ENCODE measurements at places on chromosomes 11 and 22.
A peak's percentile ranks its signal among the peaks of the same experiment; 100 is the strongest.

- DNase-seq, result no peak
These were observed 14.6 kb downstream of the MRGPRF start for GRCh38 chr11:68998390-68998911.

DNA sequence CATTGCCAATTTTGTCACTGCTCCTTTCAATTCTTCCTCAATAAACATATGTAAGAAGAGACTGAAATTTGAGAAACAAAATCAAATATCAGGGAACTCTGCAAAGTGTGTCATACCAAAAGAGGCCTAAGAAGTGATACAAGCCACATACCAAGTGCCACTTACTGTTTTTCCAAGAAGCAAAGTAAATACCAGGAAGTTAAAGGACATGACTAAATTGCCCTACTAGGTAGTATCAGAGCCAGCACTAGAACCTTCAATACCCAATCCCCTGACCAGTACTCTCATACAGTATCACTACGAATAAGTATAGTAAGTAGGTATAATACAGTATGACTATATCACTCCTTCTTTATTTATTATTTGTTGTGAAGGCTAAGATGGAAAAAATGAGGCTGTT, 13.6 kb downstream of the MAML2 start:
- DNase-seq, result no peak

- no peak for DNase-seq
These were observed 54.1 kb downstream of the MAML2 start for GRCh38 chr11:96288915-96289314.

GRCh38 chr22:37077802-37078448, 26.4 kb downstream of the KCTD17 start:
- DNase-seq, result peak; percentile 87

- DNase-seq, result no peak
These were observed 69.3 kb upstream of the TNRC6B start for GRCh38 chr22:40108396-40108795.

DNA sequence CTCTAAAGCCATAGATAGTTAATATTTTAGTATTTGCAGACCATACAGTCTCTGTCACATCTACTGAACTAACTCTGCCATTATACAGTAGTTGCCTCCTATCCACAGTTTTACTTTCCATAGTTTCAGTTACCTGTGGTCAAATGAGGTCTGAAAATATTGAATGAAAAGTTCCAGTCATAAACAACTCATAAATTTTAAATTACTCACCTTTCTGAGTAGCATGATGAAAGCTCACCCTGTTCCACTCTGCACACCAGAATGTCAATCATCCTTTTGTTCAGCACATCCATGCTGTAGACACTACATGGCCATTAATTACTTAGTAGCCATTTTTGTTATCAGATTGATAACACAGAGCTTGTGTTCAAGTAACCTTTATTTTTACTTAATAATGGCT, 51.7 kb upstream of the ME3 start:
- DNase-seq, result no peak

GRCh38 chr22:36461665-36462649, 19.5 kb downstream of the TXN2 start:
- DNase-seq, result peak; percentile 63

GRCh38 chr22:38766076-38766777, 10.4 kb upstream of the SUN2 start:
- peak; percentile 73 for DNase-seq

DNA sequence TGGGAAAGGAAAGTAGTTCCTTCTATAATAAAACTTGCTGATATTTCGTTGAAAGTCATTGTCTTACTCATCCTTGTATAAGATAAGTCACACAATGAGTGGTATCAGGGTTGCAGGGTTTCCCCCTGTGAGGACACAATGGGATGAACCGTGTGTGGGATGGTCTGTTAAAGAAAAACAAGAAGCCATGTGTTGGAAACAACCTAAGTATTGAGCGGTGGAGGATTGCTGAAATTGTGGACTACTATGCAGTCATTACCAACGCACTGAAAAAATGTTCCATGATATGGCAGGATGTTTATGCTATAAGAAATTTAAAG, 28.6 kb downstream of the PTPRJ start:
- no peak for DNase-seq

DNA sequence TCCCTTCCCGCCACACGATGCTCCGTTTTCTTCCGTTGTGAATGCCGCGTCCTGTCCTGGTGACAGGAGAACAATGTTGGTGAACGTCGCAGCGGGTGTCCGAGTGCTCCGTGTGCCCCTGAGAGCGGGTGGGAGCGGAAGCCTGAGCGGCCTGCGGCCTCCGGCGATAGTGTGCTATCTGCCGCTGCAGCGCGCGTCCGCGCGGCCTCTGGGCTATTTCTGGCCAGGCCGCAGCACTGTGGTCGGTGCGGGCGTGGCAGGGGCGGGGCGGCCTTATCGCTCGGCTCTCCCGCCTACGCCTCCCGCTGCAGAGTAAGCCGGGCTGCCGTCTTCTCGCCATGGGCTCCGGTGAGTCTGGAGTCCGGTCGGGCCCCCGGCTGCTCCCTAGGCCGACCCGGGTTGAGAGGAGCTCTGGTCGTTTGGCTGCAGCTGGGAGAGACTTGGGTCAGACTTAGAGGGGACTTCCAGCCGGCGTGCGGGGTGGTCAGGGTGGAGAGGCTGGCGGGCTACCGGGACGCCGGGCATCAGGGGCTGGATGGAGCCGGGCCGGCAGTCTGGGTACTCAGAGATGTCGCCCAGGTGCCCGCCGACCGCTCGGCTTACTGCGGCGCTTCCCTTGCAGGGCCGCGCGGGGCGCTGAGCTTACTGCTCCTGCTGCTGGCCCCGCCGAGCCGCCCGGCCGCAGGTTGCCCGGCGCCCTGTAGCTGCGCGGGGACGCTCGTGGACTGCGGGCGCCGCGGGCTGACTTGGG, at the start of gene GP1BB:
TSS of gene GP1BB (plus strand) at position 308 of the 751 bp plus-strand sequence. CDS start at position 339, 31 bp downstream.
- DNase-seq, result no peak

DNA sequence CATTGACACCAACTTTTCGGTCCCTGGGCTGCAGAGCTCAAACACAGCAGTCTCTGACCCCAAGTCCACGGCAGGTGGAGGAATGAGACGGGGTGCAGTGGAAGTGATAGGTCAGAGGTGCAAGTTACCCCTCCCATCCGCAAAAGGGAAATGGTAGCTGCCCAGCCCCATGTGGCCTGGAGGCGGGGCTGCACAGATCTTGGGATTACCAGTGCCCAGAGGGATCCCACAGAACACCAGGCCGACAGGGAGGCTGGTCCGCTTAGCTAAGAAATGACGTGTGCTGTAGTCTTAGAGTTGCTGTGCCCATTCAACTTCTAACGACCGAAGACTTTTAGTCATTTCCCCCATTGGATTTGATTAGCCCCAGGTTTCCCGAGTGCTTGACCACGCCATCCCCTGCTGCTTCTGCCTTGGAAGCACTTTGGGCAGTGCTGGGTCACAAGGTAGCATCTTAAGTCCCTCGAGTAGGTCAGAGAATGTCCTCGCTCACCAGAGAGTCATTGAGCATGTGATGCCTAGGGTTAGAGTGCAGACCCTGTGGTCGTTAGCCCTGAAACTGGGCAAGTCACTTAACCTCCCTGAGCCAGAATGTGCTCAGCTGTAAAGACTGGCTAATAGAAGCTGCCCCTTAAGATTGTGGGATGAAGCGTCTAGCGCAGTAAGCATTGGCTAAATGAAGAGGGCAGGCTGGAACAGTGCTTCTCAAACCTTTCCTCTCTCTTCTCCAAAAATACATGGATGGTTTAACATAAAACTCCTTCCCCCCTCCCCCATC, 4.2 kb downstream of the PTGDR2 start:
- DNase-seq, result no peak

GRCh38 chr11:65355013-65355775, 643 bp downstream of the TIGD3 start:
- DNase-seq, result no peak

DNA sequence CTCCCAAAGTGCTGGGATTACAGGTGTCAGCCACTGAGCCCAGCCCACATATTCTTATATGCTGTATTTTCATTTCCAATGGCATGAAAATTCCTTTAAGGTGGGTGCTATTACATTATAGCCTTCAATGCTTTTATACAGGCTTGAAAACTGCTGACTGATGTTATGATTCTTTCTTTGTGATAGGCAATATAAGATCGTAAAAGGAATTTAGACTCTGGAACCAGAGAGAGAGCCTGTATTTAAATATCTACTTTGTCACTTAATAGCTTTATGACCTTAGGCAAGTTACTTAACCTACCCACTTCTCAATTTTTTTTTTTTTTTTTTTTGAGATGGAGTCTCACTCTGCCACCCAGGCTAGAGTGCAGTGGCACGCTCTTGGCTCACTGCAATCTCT, 26.2 kb downstream of the AGBL2 start:
- DNase-seq, result no peak

DNA sequence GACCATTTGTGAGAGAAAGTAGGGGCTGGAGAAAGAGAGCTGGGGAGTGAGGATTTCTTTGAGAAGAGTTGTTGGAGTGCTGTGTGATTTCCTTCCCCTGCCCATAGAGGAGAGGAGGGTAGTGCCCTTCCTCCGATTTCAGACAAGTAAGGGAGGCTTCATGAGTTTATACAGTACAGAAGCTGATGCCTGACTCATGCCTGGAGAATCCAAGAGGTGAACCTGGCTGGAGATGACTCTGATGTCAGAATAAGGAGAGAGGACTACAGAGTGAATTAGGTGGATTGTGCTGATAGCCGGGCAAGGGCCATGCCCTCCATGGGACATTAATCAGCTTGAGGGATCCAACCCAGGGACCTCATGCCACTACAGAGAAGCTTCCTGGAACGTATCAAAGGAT, 91.6 kb downstream of the FAR1 start:
- no peak for DNase-seq

- no peak for DNase-seq
These were observed 22.2 kb downstream of the MYBPC3 start for GRCh38 chr11:47329987-47330931.

DNA sequence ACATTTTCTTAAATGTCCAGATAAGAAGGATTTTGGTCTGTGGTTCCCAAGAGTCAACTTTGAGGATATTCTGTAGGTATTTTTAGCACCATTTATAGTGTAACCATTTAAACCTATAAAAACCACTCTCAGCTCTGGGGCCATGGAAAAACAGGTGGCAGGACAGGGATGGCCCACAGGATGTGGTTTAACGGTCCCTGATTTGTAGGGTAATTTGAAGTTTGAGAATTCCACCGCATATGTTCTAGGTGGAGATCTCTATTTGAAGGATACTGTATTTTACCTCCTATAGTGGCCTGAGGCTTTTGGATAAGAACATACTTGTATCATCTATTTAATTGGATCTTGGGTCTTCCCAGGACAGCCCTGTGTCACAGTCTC, 62.4 kb upstream of the IGLL5 start:
- DNase-seq, result no peak

DNA sequence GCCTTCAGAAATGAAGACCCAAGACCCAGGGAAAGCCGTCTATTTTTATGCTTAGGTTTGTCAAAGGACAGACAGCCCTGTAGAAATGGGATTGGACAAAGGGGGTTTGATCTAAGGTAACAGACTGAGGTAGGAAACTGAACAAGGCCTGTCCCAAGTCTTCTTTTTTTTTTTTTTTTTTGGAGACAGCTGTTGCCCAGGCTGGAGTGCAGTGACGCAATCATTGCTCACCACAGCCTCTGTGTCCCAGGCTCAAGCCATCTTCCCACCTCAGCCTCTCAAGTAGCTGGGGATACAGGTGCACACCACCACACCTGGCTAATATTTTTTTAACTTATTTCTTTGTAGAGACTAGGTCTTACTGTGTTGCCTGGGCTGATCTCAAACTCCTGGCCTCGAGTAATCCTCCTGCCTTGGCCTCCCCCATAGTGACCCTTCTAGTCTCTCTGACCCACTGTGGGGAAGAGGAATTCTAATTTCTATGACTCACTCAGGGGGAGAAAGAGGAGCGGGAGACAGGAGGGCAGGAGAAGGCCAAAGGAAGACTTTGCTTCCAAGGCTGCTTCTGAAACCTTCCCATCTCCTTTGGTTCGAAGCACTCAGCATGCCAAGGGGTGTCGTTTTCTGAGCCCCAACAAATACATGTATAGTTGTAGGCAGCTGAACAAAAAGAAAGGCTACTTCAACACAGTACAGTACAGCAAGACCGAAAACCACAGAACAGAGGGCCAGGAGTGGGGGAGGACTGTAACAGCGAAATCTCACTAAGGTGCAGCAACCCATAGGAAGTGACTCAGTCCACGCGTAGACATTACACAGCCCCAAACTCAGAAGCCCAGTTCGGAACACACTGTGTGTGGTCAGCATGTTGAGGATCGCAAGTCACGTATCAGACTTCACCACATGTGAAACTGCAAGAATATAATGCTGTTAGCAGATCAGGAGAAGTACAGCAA, 872 bp downstream of the TMA7B start:
- DNase-seq, result peak; percentile 35

GRCh38 chr11:125062218-125062930, 731 bp upstream of the SLC37A2 start:
- no peak for DNase-seq

DNA sequence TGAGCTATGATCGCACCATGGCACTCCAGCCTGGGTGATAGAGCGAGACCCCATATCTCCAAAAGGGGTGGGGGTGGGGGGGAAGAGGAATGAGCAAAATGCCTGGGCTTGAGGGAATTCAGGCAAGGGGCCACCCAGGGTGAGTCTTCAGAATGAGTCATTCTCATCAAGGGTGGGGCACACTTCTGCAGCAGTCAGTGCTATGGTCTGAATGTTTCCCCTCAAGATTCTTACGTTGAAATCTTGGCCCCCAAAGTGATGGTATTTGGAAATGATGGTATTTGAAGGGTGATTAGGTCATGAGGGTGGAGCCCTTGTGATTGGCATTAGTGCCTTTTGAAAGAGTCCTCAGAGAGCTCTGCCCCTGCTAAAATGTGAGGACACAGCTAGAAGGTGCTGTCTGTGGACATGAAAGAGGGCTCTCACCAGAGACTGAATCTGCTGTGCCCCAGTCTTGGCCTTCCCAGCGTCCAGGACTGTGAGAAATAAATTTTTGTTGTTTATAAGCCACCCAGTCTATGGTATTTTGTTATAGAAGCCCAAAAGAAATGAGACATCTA, 86.4 kb upstream of the THY1 start:
- DNase-seq, result peak; percentile 47

- no peak for DNase-seq
These were observed 292.6 kb downstream of the NTM start for GRCh38 chr11:131662993-131663392.

GRCh38 chr11:92857407-92857806, 112.0 kb upstream of the MTNR1B start:
- DNase-seq, result no peak

- DNase-seq, result no peak
These were observed 36.9 kb downstream of the NXPE1 start for GRCh38 chr11:114522818-114523217.

DNA sequence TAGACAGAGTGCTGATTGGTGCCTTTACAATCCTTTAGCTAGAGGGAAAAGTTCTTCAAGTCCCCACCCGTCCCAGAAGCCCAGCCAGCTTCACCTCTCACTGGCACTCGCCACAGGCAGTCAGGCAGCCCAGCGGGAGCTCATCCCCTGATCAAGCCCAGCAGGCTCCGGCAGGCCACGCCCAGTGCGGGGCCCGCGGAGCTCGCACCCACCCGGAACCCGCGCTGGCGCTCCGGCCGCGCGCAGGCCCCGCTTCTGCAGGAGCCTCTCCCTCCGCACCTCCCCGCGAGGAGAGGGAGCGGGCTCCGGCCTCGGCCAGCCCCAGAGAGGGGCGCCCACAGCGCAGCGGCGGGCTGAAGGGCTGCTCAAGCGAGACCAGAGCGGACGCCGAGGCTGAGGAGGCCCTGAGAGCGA, 202.4 kb upstream of the PDGFD start:
- DNase-seq, result no peak
